Stimulated activated CD4-positive, alpha-beta T cell treated with anti-CD3 and anti-CD28 coated beads, Interleukin-12 subunit alpha, Interleukin-12 subunit beta, amount 100 ng/mL, for 48 hours (primary cell): ENCODE measurements at places on chromosomes 12 and 14.

DNA sequence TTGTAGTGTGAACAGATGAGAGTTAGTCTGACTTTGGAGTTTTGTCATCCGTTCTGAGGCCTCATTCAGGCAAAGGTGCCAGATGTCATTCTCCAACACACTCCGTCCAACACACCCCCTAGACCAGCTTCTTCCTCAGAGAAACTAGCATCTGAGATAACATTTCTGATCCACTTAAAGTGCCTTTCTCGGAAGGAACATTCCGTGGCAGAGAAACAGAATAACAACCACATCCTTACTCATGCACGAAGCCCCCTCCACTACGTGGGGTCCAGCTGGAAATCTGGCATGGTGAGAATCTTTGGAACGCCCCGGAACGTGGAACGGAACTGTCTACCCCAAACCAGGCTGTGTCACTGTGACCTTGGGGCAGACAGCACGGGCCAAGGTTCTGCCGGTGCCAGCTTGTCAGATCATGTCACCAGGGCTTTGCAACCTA is 17.0 kb upstream of the BCL7A start:
- DNase-seq: no peak

GRCh38 chr12:63942464-63943241 is 98.2 kb downstream of the SRGAP1 start:
- DNase-seq: no peak

DNA sequence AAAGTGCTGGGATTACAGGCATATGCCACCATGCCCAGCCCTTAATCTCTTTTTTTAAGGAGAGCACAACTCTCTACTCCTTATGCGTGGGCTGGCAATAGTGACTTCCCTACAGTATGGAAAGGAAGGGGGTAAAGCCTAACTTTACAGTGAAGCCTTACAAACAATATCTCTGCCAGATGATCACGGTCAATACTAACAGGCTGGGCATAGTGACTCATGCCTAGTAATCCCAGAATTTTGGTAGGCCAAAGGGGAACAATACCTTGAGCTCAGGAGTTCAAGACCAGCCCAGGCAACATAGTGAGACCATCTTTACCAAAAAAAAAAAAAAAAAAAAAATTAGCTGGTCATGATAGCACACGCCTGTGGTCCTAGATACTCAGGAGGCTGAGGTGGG is 5.6 kb downstream of the PYM1 start:
- no peak for DNase-seq

GRCh38 chr12:52202361-52203078 is 10.7 kb upstream of the KRT80 start:
- DNase-seq: no peak

DNA sequence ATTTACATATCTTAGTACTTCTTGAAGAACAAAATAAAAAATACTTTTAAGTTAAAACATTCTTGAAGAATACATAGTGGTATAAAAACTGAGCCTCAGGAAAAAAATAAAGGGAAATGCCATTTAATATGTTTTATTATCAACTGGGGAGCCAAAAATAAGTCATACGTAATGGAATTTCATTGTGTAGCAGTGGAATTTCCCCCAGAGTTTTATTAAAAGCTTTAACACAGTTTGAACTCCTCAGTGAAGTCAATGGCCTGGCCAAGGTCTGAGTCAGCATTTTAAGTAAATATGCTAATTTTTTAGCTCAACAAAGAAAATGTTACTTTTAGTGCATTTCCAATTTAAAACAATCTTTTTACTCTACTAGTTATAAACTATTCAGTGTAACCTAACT is 350.1 kb upstream of the ATP2B1 start:
- DNase-seq: no peak

DNA sequence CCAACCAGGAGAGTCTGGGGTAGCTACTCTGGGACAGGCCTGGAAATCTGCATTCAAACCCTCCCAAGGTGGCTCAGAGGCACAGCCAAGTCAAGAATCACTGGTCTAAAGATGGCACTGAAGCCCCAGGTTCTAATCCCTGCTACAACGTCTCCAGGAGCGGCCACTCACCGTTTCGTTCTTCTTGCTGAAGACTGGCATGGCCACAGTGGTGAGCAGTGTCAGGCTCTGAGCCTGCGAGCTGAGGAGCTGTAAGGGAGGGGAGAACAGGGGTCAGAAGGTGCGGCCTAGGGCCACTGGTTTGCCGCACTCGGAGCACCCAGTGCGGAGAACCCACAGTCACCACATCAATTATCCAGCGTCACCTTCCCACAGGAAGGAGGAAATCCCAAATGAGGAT is 38.8 kb downstream of the CACNA2D4 start:
- DNase-seq: no peak

DNA sequence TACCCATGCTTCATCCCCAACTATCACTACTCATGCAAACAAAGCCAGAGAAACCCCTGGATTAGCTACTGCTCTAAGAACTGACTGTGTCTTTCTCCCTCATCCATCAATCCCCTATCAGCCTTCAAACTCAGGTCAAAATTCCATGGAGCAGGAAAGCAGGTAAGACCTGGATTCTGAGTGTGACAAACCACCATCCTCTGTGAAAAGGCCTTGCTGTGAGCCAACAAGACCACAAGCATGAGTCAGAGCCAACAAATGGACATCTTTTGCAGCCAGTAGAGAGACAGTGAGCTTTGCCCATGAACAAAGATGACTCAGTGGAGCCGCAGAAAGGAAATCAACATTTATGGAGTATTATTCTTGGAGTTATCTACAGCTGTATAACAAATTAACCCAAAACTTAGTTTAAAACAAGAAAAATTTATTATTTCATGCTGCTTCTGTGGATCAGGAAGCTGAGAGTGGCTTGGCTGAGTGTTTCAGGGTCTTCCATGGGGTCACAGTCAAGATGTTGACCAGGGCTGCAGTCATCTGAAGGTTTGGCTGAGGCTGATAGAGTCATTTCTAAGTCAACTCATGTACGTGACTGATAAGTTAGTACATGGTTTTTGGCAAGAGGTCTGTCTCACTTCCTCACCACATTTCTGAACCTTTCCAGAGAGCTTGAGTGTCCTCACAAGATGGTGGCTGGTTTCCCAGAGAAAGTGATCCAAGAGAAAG is 61.1 kb downstream of the PITPNM2 start:
- DNase-seq: no peak

GRCh38 chr12:120167529-120168095 is 26.9 kb downstream of the GCN1 start:
- no peak for DNase-seq

DNA sequence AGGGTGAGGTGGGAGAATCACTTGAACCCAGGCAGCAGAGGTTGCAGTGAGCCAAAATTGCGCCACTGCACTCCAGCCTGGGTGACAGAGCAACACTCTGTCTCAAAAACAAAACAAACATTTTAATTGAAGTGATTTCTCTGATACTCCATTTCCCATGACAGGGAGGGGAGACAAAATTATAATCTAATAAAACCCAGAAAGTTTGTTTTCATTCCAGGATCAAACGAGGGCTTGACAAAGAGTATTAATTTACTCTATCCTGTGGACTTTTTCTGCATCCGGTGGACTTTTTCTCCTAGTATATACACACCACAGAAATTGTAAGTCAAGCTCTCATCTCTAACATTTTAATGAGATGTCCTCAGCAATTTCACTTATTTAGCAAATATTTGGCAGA is 14.5 kb upstream of the AP4S1 start:
- DNase-seq: no peak
